ENCODE measurements at places on chromosomes 11 and 22. TPM values are rescaled to one million over a fixed set of nuclear protein-coding genes. Genes with fewer than 3 reads are reported as not detected.

- peak; percentile 67 for DNase-seq
Measured at GRCh38 chr22:42068291-42068690, 2.3 kb downstream of the NAGA start.

FZD4 gene
- 17.2 TPM for total RNA-seq

EHBP1L1 gene
- 151 TPM for total RNA-seq

OMP gene
- total RNA-seq, result not detected

GRCh38 chr11:116400081-116400480 lies 372.7 kb downstream of the BUD13 start:
- no peak for DNase-seq

GRCh38 chr11:103681855-103682254 lies 354.6 kb upstream of the DDI1 start:
- DNase-seq, result no peak

MS4A6A gene
- 109 TPM for total RNA-seq

GRCh38 chr11:393219-394033 lies 583 bp upstream of the PKP3 start:
- DNase-seq, result no peak

DNA sequence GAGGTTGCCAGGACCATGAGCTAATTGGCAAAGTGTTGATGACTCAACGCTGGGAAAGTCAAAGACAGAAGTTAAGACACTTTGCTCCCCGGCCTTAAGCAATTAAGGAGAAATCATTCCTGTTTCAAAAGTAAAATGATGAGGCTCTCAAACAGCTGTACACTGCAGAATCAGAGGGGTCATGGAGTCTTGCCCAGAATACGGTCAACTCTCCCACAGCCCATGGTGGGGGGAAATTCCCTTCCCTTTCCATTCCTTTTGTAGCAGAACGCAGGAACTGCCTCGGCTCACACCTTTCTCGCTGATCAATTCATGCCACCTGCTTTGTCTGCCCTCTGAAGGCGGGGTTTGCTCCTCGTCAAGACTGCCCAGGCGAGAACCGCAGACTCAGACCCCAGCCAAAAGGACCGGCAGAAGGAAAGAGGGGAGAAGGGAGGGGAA lies 52.8 kb downstream of the MN1 start:
- peak; percentile 17 for DNase-seq

DNA sequence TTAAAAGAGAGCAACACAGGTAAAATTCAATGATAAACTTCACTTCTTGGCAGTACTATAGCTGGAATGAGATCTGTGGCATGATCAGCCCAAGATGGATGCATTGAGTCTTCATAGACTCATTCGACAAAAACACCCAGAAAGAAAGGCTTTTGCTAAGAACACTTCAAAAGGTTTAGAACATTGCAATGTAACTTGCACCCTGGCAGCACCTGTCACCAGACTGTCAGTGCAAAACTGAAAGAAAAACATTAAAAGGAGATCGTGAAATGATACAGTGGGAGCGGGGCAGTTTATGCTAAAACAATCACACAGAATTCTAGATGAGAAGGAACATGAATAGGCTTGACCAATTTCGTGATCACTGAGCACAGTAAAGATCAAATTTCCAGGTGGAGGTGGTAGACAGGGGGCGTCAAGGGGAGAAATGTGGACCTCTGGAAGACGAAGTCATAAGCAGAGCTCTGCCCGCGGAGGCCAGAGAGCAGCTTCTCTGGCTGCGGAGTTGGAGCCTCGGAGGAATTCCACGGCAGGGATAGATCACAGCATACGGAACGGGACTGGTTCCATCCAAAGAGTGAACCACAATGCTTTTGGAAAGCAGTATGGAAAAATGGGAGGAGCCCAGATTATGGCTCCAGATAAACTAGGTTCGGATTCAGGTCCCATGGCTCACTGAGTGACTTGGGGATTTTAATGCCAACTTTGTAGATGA lies 11.9 kb downstream of the VSIG10L2 start:
- DNase-seq, result no peak

SORL1 gene
- 153 TPM for total RNA-seq

All from spleen (tissue), 13 donors.